ENCODE measurements at places on chromosomes 1 and 21.

DNA sequence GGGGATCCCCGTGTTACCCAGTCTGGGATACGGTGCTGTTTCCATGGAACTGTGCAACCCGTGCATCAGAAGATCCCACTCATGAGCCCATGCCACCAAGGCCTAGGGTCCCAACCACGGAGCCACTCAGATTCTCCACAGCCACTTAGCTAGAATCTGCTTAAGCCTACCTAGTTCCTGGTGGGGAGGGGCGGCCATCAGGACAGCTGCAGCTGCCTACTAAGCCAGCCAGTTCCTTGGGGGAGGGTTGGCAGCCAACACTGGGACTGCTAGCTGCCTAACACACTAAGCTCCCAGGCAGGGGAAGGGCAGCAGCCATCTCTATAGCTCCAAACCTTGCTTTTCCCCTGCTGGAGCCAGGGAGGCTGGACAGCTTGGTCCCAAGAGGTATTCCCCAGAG, 549.2 kb upstream of the BRINP3 start:
- no peak for DNase-seq

DNA sequence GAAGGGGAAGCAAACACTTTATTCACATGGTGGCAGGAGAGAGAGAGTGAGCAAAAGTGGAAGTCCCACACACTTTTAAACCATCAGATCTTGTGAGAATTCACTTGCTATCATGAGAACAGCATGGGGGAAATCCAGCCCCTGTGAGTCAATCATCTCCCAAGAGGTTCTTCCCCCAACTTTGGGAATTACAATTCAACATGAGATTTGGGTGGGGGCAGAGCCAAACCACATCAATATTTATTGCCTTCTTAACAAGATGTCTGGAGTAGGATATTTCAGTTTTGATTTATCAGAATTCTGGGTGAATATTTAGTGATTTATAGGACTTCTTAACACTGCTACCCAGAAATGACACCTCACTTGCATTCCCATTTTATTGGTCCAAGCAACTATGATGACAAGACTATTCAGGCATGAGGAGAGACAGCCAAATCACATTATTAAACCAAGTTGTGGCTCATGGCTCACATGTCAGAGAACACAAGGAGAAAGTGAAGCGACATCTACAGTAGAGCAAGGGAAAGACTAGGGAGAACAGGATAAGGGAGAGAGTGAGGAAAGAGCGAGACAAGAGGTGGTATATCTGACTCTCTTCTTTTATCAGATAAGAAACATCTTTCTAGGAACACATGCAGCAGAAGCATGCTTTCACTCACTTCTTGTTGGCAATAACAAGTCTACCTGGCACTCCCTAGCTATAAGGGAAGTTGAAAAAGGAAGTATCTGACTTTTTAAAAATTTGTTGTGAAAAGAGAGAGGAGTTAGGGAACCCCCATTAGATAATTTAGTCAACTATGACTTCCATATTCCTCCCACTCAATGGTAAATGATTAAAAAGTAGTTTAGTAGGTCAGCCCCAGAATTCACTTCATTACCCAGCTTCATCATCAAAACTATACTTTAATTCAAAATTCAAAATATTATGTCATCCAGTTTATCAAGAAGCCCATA, 36.6 kb upstream of the PTPRC start:
- peak; percentile 99 for DNase-seq

- no peak for DNase-seq
Observed at GRCh38 chr1:234226819-234227165, 146.5 kb upstream of the COA6 start.

DNA sequence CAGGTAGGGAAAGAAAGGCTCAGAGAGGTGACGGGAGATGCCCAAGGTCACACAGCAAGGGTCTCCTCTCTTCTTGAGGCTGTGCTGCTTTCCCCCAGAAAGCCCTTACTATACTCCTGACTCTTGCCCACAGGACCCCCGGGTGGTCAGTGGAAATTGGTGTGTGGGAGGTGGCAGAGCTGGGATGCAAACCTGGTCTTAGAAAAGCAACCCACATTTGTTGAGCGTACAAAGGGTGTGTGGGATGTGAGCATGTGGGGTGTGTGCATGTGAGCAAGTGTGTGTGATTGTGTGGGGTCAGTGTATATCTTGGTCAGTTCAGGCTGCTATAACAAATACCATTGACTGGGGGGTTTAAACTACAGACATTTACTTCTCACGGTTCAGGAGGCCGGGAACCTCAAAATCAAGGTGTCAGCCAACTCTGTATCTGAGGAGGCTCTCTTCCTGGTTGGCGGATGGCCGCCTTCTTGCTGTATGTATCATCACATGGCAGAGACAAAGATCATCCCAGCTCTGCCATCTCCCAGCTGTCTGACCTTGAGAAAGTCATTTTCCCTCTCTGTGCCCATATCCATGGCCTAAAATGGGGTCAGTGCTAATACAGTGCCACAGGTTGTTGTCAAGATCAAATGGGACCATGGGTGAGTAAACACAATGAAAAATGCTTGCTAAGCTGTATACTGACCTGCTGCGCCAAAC, 268.5 kb downstream of the PTPRU start:
- DNase-seq = no peak
